ENCODE measurements at places on chromosomes 12 and 14. TPM values are rescaled to one million over a fixed set of nuclear protein-coding genes. Genes with fewer than 3 reads are reported as not detected.

GRCh38 chr14:104030958-104031357 is 54.5 kb upstream of the ASPG start:
- H3K36me3 ChIP-seq, result no peaks in the 10 kb centered on the region
- DNase-seq, result no peak
- no peak overlapping the region for H3K27ac ChIP-seq
- H3K4me3 ChIP-seq, result no peak overlapping the region
- no peaks in the 10 kb centered on the region for H3K4me1 ChIP-seq

DNA sequence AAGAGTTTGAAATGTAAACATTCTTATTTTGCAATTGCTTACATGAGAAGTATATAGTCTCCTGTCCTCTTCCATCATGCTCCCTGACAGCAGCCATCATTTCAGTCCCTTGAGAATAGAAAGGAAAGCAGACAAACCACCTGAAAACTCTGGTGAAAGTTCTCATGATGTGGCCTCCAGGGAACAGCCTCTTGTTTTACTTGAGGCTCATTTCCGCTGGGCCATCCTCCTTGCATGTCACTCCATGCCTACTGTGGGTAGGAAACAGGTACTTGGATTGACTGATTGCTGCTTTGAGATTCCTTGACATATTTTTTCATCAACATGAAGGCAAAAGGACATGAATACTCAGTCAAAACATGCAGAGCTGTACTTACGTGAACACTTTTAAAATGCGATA is 6.0 kb downstream of the SYT1 start:
- no peaks in the 10 kb centered on the region for H3K27me3 ChIP-seq
- H3K4me1 ChIP-seq, result no peaks in the 10 kb centered on the region

- H3K27ac ChIP-seq, result no peak overlapping the region
- H3K36me3 ChIP-seq, result peaks cover 19% of the 10 kb centered on the region
- no peaks in the 10 kb centered on the region for H3K4me1 ChIP-seq
- DNase-seq, result no peak
- H3K4me3 ChIP-seq, result no peak overlapping the region
Observed at GRCh38 chr12:3651585-3652424, 101.1 kb downstream of the CRACR2A start.

TSPAN8 gene
- total RNA-seq, result 0.67 TPM

GRCh38 chr12:68812553-68813241 is 4.7 kb downstream of the MDM2 start:
- no peak overlapping the region for H3K4me3 ChIP-seq
- H3K27ac ChIP-seq, result peak overlapping the region; percentile 53
- H3K36me3 ChIP-seq, result peaks cover 76% of the 10 kb centered on the region

DNA sequence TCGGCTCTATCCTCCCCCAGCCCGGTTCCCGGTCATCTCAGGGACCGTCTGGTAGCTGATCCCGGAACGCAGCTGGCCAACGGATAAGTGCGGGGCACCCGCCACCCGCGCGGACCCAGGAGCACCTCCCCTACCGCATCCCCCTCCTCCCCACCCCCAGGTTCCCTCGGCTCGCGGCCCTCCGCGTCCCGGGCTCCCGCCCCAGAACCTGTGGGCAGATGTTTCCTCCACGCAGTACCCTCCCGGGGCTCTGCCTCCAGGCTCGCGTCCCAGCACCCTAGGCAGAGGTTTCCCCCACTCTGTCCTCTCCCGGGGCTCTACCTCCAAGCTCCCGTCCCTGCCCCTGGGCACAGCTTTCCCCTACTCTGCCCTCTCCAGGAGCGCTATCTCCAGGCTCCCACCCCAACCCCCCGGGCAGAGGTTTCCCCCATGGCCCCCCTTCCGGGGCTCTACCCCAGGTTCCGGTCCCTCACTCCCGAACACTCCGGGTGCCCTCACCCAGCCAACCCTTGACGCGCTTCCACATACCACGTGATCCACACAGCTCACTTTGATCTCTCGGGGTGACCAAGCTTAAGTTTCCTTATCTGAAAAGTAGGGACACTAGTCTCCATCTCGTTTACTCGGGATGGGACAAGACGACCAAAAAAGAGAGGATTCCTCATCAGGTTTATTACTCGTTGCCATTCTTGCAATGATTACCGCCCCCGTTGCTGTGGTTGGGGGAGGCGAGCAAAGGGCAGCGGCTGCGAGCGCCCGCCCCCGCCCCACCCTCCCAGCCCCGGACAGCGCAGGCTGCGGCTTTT is at the start of gene CCDC38:
CCDC38 (minus strand) TSS at position 91 of the 806 bp plus-strand sequence. CDS start 6,105 bp downstream, outside the sequence.
- H3K4me1 ChIP-seq, result no peaks in the 10 kb centered on the region
- no peak within 1 kb of the TSS for H3K27ac ChIP-seq
- no peak within 1 kb of the TSS for H3K4me3 ChIP-seq
- DNase-seq, result no peak
- H3K27me3 ChIP-seq, result peaks cover 3% of the 10 kb centered on the region

DNA sequence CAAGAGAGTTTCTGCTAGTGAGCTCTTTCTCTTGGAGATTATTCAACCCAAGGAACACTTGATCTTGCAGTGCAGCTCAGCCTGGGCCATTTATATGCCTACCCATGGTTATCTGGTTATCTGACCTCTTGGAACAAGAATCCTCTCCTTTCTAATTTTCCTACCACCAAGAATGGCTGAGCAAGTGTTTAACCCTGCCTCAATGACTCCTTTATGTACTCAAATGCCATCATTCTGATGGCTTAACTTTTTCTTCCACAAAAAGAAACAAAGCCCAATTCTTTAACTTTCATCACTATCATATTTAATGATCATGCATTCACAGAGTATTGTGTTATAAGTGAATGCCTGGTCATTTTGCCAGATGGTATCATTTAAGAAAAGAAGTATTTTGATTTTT is 67.8 kb downstream of the TMEM117 start:
- no peaks in the 10 kb centered on the region for H3K27me3 ChIP-seq
- no peak overlapping the region for H3K4me3 ChIP-seq
- H3K27ac ChIP-seq, result no peak overlapping the region

- H3K4me1 ChIP-seq, result no peaks in the 10 kb centered on the region
- H3K27me3 ChIP-seq, result no peaks in the 10 kb centered on the region
- no peak overlapping the region for H3K4me3 ChIP-seq
- no peak overlapping the region for H3K27ac ChIP-seq
Observed at GRCh38 chr12:100830003-100830795, 35.6 kb downstream of the ANO4 start.

TNFAIP2 gene
- total RNA-seq, result 61.2 TPM

- H3K4me1 ChIP-seq, result no peaks in the 10 kb centered on the region
- no peak overlapping the region for H3K4me3 ChIP-seq
- H3K27me3 ChIP-seq, result no peaks in the 10 kb centered on the region
- H3K36me3 ChIP-seq, result no peaks in the 10 kb centered on the region
- no peak overlapping the region for H3K27ac ChIP-seq
Observed at GRCh38 chr12:67592228-67593011, 56.1 kb upstream of the DYRK2 start.

- no peak for DNase-seq
- H3K27me3 ChIP-seq, result no peaks in the 10 kb centered on the region
- peaks cover 29% of the 10 kb centered on the region for H3K4me1 ChIP-seq
- no peak overlapping the region for H3K4me3 ChIP-seq
Observed at GRCh38 chr12:53069621-53070410, 9.4 kb downstream of the SPRYD3 start.

GRCh38 chr12:53624956-53625355 is 1.2 kb downstream of the ATF7 start:
- H3K4me1 ChIP-seq, result peaks cover 10% of the 10 kb centered on the region
- no peaks in the 10 kb centered on the region for H3K27me3 ChIP-seq
- peaks cover 4% of the 10 kb centered on the region for H3K36me3 ChIP-seq
- H3K4me3 ChIP-seq, result peak overlapping the region; percentile 60
- no peak for DNase-seq

DNA sequence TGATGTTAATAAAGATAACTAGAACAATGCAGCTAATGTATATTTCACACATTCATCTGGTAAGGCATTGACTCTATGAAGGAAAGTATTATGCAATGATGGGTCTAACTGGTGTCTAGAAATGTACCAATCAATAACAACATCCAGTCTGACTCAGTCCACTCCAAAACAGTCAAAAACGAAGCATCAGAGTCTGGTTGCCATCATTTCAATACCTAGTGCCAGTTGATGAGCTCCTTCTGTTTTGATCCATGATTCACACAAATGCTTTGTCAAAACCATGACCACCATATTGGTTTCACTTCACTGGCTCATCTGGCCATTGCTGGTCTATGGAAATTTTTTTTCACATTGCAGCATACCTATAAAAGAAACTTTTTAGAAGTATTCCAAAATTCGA is 747.2 kb upstream of the TMEM132C start:
- no peak overlapping the region for H3K4me3 ChIP-seq
- H3K27ac ChIP-seq, result no peak overlapping the region
- DNase-seq, result no peak

- H3K4me1 ChIP-seq, result no peaks in the 10 kb centered on the region
- no peaks in the 10 kb centered on the region for H3K36me3 ChIP-seq
Observed at GRCh38 chr12:6444704-6445688, at the start of gene CD27. Gene CD27 (plus strand): TSS chr12:6444955. CDS start chr12:6445096, 141 bp downstream.

GRCh38 chr14:67463900-67464299 is 24.6 kb downstream of the TMEM229B start:
- H3K4me1 ChIP-seq, result no peaks in the 10 kb centered on the region
- no peak for DNase-seq
- no peak overlapping the region for H3K4me3 ChIP-seq
- peaks cover 33% of the 10 kb centered on the region for H3K27me3 ChIP-seq

- no peak overlapping the region for H3K27ac ChIP-seq
- no peaks in the 10 kb centered on the region for H3K4me1 ChIP-seq
- no peak for DNase-seq
- H3K27me3 ChIP-seq, result no peaks in the 10 kb centered on the region
- no peak overlapping the region for H3K4me3 ChIP-seq
- no peaks in the 10 kb centered on the region for H3K36me3 ChIP-seq
Observed at GRCh38 chr12:90543374-90543773, 411.6 kb downstream of the CCER1 start.

DNA sequence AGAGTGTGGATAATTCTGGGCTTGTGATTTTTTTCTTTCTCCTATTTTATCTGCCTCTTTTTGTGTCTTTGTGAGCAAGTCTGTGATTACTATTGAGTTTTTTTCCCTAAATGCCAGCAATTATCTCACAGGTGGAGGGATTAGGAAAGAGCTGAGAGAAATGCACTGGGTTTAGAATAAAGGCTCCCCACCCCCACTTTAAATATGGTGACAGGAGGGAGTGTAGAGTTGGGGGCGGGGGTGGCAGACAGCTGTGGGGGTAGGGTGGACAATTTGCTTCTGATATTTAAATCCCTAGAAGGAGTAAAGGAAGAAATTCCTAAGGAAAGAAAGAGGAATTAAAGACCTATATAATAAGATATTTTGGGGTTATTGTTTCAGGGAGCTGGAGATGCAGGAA is 145.9 kb downstream of the NRXN3 start:
- no peak overlapping the region for H3K4me3 ChIP-seq
- DNase-seq, result no peak
- H3K36me3 ChIP-seq, result no peaks in the 10 kb centered on the region

- no peak overlapping the region for H3K27ac ChIP-seq
- no peaks in the 10 kb centered on the region for H3K4me1 ChIP-seq
- H3K27me3 ChIP-seq, result no peaks in the 10 kb centered on the region
- H3K4me3 ChIP-seq, result no peak overlapping the region
- DNase-seq, result no peak
- no peaks in the 10 kb centered on the region for H3K36me3 ChIP-seq
Observed at GRCh38 chr14:52845081-52845480, 53.7 kb upstream of the GNPNAT1 start.

NRIP2 gene
- total RNA-seq, result not detected

DNA sequence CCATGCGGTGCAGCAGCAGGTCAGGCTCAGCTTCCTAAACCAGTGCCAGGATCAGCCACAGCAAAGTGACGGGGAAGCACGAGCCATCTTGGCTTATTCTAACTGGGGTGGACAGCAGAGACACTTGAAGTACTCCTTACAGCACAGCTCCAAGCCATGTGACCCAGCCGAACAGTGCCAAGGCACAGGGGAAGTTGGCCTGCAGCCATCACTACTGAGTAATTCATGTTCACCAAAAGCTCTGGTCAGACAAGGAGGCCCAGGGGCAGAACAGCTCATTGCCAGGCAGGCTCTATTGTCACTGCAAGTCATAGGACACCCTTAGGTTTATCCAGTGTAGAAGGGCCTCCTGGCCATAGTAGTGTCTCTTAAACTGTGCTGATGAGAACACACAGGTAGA is 23.4 kb upstream of the SLC35F4 start:
- H3K27me3 ChIP-seq, result no peaks in the 10 kb centered on the region
- no peaks in the 10 kb centered on the region for H3K36me3 ChIP-seq
- H3K4me3 ChIP-seq, result no peak overlapping the region
- no peak overlapping the region for H3K27ac ChIP-seq

FAM222A gene
- total RNA-seq, result 0.83 TPM

DNA sequence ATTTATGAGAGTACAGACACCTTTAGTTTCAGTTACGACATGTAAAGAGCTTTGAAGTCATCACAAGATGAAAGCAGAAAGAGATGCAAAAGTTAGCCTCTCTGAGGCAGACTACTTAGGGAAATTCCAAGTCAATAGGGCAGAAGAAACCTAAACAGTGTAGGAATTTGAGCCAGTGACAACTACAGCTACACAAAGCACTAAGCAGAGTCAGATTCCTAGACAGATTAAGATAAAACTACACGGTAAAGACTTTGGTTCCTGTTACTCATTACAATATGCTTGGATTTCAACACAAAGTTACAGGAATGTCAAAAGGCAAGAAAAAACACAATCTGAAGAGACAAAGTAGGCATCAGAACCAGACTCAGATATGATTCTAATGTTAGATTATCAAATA is 1302.3 kb downstream of the FSCB start:
- no peaks in the 10 kb centered on the region for H3K36me3 ChIP-seq
- H3K27ac ChIP-seq, result no peak overlapping the region
- no peaks in the 10 kb centered on the region for H3K27me3 ChIP-seq
- no peak for DNase-seq
- no peaks in the 10 kb centered on the region for H3K4me1 ChIP-seq

- H3K36me3 ChIP-seq, result no peaks in the 10 kb centered on the region
- H3K27ac ChIP-seq, result no peak overlapping the region
- no peaks in the 10 kb centered on the region for H3K4me1 ChIP-seq
- no peak for DNase-seq
Observed at GRCh38 chr12:89070603-89071002, 281.7 kb downstream of the DUSP6 start.

DNA sequence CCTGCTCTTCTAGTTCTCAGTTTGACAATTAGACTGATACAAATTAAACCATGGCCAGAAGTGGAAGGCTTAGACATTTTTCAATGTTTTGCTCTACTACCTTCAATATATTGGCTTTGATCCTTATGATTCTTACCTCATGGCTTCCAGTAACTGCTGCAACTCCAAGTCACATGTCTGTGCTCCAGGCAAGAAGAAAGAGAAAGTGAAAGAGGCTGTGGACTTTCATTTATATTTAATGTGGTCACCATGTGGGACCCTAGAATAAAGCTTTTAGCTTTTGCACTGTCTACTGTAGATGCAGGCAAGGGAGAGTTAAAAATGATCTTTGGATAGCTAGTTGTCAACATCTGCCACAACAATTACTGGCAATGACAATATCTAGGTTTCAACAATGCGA is 214.3 kb upstream of the PDE3A start:
- DNase-seq, result no peak
- H3K27me3 ChIP-seq, result no peaks in the 10 kb centered on the region
- no peak overlapping the region for H3K4me3 ChIP-seq
- no peaks in the 10 kb centered on the region for H3K4me1 ChIP-seq
- no peaks in the 10 kb centered on the region for H3K36me3 ChIP-seq

GRCh38 chr12:47244835-47245234 is 165.1 kb upstream of the AMIGO2 start:
- H3K27me3 ChIP-seq, result no peaks in the 10 kb centered on the region
- H3K27ac ChIP-seq, result peak overlapping the region; percentile 50
- H3K4me3 ChIP-seq, result no peak overlapping the region
- H3K4me1 ChIP-seq, result peaks cover 32% of the 10 kb centered on the region
- no peaks in the 10 kb centered on the region for H3K36me3 ChIP-seq

SENP1 gene
- 36.3 TPM for total RNA-seq

MDGA2 gene
- total RNA-seq, result not detected

All from K562 (cell line).